Spinal cord (tissue), 10 donors: ENCODE measurements at places on chromosomes 6 and 20. TPM values are rescaled to one million over a fixed set of nuclear protein-coding genes. Genes with fewer than 3 reads are reported as not detected.

GSTA3 gene
- not detected for polyA plus RNA-seq

MAS1 gene
- 0.03 TPM for polyA plus RNA-seq

CAGE1 gene
- polyA plus RNA-seq, result not detected

SLC44A4 gene
- polyA plus RNA-seq, result 1.1 TPM

KCNK17 gene
- polyA plus RNA-seq, result 0.60 TPM

CLPSL2 gene
- polyA plus RNA-seq, result not detected

PACRG gene
- polyA plus RNA-seq, result 20.2 TPM

HLA-DQB2 gene
- 0.76 TPM for polyA plus RNA-seq

TXNDC5 gene
- polyA plus RNA-seq, result 46.4 TPM

PRRC2A gene
- polyA plus RNA-seq, result 250 TPM

PRR3 gene
- polyA plus RNA-seq, result 46.0 TPM

MYB gene
- 2.5 TPM for polyA plus RNA-seq

SPATA2 gene
- 20.1 TPM for polyA plus RNA-seq

CST2 gene
- polyA plus RNA-seq, result not detected

IFT52 gene
- polyA plus RNA-seq, result 59.8 TPM

ARHGAP40 gene
- polyA plus RNA-seq, result 0.15 TPM

JPH2 gene
- 1.6 TPM for polyA plus RNA-seq

TMEM200A gene
- 8.8 TPM for polyA plus RNA-seq

DDRGK1 gene
- 79.0 TPM for polyA plus RNA-seq

FAM229B gene
- polyA plus RNA-seq, result 90.5 TPM

PPP1R16B gene
- 55.2 TPM for polyA plus RNA-seq

PROCR gene
- polyA plus RNA-seq, result 17.8 TPM
